Right forelimb (tissue), 1 donor: ENCODE measurements at places on chromosomes 12 and 14.
A peak's percentile ranks its signal among the peaks of the same experiment; 100 is the strongest.

DNA sequence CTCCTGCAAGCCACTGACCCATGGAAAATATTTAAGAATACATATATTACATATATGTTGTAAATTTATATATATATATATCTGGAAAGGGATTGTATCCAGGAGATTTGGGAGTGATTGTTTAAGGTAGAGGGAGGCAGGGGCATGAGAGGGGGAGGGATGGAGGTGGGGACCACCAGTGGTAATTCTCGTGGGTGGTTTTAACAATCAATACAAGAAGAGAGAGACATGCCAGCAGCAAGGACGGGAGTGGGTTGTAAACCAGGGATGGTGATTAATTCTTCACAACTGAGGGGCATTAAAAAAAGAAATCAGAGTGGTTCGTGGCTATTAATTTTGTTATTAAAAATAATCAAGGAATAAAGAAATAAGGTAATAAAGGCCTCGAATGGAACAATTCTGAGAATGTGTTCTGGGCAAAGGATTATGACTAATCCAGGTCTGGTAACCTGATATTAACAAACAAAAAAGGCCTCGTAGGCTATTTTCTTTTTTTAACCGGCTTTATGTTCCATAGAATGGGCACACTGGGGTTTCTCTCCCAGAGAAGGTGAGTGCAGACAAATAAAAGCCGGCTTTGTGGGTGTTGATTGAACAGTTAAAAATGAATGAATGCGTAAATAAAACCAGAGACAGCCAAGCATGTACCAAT is 8.3 kb upstream of the RTL1 start:
- DNase-seq: no peak

DNA sequence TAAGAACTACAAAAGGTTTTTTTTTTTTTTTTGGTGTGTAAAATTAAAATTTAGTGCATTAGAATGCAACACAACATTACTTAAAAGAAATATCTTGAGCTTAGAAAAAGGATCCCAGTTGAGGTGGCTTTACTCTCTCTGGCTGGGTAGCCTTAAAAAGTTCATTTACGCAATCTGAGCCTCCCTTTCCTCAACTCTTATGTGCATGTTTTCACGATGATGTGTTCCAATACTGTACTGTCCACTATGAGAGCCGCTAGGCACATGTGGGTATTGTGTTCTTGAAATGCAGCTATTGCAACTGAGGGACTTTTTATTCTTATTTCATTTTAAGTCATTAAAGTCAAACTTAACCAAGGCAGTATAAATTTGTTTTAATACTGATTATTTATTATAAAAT is 460.9 kb upstream of the SYT1 start:
- no peak for DNase-seq

DNA sequence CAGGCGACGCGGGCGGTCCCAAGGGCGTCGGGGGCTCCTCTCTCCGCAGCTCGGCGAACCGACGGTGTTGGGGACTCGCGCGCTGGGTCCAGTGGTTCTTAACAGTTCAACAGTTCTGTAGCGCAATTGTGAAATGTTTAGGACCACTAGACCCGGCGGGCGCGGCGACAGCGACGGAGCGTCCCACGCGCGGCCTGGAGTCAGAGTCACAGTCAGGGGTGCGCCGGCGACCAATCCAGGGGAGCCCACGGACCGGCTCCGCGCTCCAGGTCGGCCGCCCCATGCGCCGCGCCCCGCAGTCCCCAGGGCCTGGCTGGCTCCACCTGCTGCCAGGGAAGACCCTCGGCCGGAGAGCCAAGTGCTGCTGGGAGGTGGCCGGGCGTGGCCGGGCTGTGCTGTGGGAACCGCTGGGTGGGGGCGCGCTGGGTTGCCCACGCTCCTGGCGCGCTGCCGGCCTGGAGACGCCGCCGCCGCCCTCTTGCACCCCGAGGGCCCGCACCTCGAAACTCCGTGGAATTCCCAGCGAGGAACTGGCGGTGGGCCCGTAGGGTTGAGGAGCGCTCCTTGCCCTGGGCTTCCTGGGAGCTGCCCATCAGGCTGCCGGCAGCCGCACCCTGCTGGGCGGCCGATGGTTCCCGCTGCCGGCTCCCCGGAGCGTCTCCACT is 20.9 kb upstream of the KIF26A start:
- peak; percentile 25 for DNase-seq

GRCh38 chr14:75860561-75861160 is 121.1 kb downstream of the TGFB3 start:
- DNase-seq: no peak

GRCh38 chr14:52998376-52999015 is 47.6 kb upstream of the FERMT2 start:
- DNase-seq: no peak
